ENCODE measurements at places on chromosomes 7 and 10.
A peak's percentile ranks its signal among the peaks of the same experiment; 100 is the strongest.

DNA sequence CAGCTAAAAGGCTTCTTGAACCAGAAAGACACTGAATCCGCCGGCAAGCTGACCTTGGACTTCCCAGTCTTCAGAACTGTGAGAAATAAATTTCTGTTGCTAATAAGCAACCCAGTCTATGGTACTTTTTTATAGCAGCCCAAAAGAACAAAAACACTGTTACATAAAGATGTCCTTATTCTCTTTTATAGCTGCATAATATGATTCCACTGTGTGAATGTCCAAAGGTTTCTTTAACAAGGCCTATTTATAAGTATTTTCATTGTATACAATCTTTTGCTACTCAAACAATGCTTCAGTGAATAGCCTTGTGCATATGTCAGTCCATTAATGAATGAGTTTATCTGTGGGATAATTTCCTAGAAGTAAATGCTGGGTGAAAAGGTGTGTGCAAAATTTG is 190.8 kb upstream of the INHBA start:
- DNase-seq = no peak

- DNase-seq = no peak
These were observed 10.1 kb downstream of the PFKFB3 start for GRCh38 chr10:6212806-6213205.

DNA sequence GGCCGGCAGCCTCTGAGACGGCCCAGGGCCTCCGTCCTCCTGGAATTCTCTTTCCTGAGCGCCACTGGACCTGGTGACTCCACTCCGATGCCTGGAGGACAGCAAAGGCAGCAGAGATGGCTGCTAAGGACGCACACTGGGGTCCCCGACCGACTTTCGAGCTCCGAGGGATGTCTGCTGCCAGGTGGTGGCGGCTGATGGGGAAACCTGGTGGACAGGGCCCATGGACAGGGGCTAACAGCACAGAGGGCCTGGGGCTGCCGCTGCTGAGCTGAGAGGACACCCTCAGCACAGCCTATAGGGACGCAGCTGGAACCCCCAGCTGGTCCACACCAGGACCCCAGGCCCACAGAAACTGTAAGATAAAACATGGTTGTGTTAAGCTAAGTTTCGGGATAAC is 366.3 kb downstream of the DNAJB6 start:
- no peak for DNase-seq

GRCh38 chr10:43403911-43404703 is 4.9 kb downstream of the HNRNPF start:
- DNase-seq = no peak

DNA sequence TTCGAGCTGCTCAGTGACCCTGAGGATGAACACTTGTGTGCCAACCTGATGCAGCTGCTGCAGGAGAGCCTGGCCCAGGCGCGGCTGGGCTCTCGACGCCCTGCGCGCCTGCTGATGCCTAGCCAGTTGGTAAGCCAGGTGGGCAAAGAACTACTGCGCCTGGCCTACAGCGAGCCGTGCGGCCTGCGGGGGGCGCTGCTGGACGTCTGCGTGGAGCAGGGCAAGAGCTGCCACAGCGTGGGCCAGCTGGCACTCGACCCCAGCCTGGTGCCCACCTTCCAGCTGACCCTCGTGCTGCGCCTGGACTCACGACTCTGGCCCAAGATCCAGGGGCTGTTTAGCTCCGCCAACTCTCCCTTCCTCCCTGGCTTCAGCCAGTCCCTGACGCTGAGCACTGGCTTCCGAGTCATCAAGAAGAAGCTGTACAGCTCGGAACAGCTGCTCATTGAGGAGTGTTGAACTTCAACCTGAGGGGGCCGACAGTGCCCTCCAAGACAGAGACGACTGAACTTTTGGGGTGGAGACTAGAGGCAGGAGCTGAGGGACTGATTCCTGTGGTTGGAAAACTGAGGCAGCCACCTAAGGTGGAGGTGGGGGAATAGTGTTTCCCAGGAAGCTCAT is 1.1 kb downstream of the DDIT4 start:
- DNase-seq = peak; percentile 77

DNA sequence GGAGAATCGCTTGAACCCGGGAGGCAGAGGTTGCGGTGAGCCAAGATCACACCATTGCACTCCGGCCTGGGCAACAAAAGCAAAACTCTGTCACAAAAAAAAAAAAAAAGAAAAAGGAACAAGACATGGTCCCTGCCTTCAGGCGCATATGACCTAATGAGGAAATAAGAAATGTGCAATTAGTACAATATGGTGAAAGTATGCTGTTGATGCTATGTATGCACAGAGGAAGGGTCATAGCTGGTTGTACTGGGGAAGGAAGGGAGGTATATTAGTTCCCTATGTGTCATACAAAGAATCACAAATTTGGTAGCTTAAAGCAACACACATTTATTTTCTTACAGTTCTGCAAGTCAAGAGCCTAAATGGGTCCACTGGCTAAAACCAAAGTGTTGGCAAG is 97.8 kb upstream of the MPP7 start:
- DNase-seq = no peak

DNA sequence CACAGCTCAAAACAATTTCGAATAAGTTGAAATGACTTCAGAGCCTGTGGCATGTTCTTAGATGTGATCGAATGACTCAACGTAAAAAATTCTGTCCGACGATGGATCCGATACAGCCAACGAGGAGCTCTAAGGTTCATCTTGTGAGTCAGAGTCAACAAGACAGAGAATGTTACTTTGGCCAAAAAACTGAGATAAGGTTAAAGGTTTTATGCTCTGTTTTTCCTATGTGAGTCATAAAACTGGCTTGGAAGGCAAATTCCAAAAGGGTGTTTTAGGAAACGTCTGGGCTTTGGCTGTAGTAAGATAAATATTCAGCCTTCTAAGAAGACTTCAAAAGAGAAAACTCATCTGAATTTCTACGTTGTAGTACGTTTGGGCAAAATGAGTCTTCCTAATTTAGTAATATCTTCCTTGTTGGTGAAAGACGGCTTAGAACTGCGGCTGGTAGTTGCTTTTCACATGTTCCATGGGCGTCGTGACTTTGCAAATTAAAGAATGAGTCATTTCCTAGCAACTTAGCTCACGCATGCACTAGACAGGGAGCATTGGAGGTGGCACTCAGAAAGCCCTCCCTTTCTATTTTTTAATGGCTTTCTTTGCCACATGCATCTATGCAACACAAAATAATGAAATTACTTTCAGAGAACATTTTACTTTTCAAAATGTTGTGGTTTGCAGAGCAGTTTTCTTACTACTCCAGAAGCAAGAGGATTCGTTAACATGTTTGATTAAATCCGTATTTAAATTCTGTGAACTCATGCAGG is 28.2 kb downstream of the PFKP start:
- DNase-seq = peak; percentile 49

DNA sequence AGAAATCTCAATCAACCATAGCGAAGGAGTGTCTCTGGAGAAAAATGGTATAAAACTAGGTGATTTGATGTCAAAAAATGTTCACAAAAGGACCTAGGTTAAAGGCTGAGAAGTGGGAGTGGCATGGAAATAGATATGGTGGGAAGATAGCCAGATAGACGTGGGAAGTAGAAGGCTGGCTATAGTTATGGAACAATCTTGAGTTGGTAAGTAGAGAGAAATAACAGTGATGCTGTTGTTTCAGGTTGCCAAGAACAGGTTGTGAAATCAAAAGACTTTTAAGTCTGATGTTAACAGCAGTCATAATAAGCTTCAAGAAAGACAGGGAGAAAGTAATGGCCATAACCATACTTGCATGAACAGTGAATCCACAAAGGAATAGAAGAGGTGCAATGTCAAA is 106.1 kb upstream of the RSU1 start:
- DNase-seq = no peak

DNA sequence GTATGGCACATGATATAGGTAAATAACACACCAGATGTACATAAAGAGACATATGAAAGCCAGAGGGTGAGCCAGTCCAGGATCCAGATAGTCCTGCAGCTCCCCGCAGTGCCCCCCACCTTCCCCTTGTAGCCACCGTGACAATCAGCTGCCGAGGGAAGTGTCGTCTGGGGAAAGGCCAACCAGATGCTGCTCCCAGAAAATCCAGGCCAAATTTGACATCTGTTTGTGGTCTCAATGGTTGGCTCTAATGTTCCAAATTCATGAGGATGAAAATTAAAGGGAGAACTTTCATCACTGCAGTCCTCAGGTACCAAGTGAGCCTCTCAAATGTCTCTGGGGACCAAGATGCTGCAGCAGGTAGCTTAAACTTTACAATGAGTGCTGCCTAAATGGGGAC is 210.3 kb downstream of the PTEN start:
- DNase-seq = no peak

- DNase-seq = peak; percentile 66
These were observed 441 bp downstream of the BMI1 start for GRCh38 chr10:22321156-22321923.

DNA sequence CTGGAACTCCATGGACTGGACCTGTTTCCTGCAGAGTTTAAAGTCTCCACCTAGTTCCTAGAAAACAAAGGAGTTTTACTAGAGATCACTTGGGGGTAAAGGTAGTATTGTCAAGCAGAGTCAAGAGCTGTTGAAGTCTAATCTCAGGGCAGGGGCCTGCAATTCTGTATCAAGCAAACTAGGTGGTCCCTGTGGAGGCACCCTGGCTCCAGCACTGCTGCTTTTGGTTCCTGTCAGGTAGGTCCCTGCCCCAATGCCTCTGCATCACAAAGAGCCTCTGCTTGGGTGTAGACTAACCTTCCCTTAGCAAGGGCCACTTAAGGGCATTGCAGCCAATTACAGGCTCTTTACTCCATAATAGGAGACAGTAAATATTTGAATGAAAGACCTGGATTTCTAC is 22.5 kb downstream of the ZSCAN25 start:
- no peak for DNase-seq

DNA sequence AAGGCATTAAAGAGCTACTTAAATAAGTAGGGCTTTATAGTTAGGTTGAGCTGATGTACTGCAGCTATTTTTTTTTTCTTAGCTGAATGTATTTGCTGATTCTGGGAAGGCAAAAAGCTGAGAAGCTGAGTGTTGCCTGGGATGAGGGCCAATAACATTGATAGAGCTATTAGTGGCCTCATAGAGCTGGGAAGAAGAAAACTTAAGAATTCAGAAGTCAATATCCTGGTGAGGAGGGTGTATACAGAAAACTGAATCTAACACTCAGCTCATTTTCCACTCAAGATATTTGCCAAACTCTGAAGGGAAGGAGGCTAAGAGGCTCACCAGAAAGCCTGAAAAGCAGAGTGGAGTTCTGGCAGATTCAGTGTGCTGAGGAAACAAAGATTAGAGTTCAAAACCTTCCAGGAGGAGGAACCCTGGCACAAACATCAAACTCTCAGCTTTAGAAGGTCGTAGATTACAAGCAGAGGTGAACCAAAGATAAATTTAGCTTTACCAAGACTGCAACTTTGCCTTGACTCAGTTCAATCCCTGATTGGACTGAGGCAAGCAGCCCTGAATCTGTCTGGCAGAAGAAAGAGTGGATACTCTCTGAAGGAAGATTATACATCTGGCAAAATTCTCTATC is 11.3 kb downstream of the PPP1R3C start:
- no peak for DNase-seq

GRCh38 chr7:50982626-50983025 is 199.9 kb upstream of the GRB10 start:
- DNase-seq = no peak

DNA sequence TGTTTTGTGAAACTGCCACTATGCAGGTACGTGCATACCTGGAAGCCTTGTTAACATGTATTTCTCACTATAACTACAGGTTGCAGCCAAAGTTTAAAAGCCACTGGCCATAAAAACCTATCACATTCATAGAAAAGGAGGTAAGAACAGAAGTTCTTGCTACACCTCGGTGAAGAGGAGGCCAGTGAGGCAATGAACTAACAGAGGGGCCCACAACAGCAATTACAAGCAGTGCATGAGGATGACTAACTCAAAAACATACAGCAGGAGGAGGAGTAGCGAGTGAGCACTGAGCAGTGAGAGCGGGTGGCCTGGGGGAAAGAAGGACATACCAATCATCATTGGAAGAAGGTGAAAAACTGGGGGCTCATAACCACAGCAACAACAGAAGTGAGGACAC is 51.6 kb downstream of the NUDCD3 start:
- DNase-seq = no peak

GRCh38 chr7:136033413-136034031 is 56.4 kb upstream of the MTPN start:
- DNase-seq = no peak

DNA sequence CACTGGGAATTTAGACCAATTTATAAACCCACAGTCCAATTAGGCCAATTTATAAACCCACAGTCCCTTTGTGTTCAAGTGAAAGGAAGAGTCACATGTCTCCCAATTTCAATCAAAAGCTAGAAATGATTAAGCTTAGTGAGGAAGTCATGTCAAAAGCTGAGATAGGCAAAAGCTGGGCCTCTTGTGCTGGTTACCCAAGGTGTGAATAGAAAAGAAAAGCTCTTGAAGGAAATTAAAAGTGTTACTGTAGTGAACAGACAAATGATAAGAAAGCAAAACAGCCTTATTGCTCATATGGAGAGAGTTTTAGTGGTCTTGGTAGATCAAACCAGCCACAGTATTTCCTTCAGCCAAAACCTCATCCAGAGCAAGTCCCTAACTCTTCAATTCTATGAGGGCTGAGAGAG is 245.0 kb downstream of the HDAC9 start:
- DNase-seq = no peak

- no peak for DNase-seq
These were observed 84.1 kb upstream of the INHBA start for GRCh38 chr7:41786944-41787343.

- no peak for DNase-seq
These were observed 124.9 kb downstream of the ARHGAP12 start for GRCh38 chr10:31803606-31804351.

- no peak for DNase-seq
These were observed 74.4 kb downstream of the CYTH3 start for GRCh38 chr7:6197801-6198551.

DNA sequence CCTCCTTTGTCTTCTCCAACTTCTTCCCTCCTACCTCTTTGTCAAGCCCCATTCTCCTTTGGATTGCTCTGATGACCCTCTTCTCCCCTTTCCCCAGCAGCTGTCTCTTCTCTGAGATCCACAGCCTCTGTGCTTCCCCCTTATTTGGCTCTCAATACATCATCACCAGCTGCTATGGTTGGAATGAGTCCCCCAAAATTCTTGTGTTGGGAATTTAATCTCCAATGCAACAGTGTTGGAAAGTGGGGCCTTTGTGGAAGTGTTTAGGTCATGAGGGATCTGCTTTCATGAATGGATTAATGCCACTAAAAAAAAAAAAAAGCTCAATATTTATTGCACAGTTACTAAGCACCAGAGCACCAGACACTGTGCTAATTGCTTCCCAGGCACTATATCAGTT is 39.2 kb upstream of the FRMD4A start:
- no peak for DNase-seq

GRCh38 chr7:98826811-98827231 is 43.0 kb downstream of the TMEM130 start:
- DNase-seq = no peak

GRCh38 chr10:86342111-86342863 is 24.3 kb downstream of the GRID1 start:
- no peak for DNase-seq
